Colonic mucosa (tissue), 4 donors: ENCODE measurements at places on chromosomes 2 and 18. TPM values are rescaled to one million over a fixed set of nuclear protein-coding genes. Genes with fewer than 3 reads are reported as not detected.
A peak's percentile ranks its signal among the peaks of the same experiment; 100 is the strongest.

GRCh38 chr18:31325051-31325450, 7.1 kb downstream of the DSG1 start:
- no peak for DNase-seq

Gene KIF5C
- 1.6 TPM for total RNA-seq

Gene PFN4
- 0.27 TPM for total RNA-seq

- no peak for DNase-seq
Measured at GRCh38 chr18:36759167-36759776, 69.5 kb downstream of the TPGS2 start.

Gene MYOM1
- total RNA-seq = 2.8 TPM

Gene RAPGEF4
- 1.5 TPM for total RNA-seq

DNA sequence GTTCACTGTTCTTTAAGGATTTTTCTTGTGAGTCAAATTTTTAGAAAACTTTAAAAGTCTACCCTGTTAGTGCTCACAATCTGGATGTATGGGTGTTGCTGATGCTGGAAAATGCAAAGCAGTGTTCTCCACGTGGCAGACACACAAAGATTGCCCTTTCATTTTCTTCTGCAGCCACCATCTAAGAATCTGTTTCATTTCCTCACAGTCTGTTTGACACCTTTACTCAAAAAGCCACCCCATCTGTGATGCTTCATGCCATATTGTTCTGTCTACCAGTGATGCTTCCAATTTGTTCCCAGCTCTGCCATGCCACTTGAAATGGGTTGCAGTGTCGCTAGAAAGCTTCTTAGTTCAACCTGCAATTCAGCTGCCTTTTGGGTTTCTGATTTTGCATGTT, 464.2 kb upstream of the UBE2E3 start:
- DNase-seq = no peak

DNA sequence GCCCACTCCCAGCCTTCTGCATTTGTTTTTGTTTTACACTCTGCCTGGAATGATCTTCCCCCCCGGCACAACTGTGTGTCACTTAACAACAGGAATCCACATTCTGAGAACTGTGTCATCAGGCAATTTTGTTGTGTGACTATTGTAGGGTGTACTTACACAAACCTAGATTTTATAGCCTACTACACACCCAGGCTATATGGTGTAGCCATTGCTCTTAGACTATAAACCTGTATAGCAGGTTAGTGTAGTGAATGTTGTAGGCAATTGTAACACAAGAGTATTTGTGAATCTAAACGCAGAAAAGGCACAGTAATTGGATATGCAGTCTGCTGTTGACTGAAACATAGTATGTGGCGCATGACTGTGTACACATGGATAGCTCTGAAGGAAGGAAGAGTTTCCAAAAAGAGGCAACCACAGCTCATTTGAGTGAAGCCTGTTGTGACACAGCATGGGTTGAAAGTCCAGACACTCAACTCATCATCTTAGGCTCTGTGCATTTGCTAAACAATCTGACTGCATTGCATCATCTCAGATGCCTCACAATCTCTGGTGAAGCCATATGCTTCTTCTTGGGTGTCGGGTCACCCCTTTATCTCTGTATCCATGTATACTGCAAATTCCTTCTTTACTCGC, 506.6 kb upstream of the SPHKAP start:
- DNase-seq = no peak

DNA sequence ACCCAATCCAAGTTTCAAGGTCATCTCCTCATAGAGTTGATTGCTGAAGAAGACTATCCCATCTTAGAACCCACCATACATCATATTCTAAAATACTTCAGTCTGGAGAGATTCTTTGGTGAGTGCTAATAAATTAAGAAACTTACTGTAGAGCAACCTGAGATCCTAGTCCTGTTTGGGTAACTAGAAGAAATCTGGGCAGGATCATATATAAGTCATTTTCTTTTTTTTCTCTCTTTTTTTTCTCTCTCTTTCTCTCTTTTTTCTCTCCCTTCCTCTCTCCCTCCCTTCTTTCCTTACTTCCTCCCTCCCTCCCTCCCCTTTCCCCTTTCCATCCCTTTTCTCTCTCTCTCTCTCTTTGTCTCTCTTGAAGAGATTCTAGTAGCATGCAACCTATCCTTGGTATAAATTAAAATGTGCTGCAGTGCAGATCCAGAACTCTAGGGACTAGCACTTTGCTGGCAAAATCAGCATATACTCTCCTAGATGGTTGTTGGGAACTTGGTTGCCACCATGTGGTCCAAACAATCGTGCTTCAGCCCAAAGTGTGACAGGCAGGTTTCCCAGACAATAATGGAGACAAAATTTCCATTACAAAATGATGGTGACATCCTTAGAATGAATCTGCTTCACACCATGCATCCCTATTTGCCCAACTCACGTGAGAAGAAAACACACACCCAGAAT, 399.4 kb upstream of the CELF4 start:
- DNase-seq = no peak

Gene CLEC4F
- 0.12 TPM for total RNA-seq

DNA sequence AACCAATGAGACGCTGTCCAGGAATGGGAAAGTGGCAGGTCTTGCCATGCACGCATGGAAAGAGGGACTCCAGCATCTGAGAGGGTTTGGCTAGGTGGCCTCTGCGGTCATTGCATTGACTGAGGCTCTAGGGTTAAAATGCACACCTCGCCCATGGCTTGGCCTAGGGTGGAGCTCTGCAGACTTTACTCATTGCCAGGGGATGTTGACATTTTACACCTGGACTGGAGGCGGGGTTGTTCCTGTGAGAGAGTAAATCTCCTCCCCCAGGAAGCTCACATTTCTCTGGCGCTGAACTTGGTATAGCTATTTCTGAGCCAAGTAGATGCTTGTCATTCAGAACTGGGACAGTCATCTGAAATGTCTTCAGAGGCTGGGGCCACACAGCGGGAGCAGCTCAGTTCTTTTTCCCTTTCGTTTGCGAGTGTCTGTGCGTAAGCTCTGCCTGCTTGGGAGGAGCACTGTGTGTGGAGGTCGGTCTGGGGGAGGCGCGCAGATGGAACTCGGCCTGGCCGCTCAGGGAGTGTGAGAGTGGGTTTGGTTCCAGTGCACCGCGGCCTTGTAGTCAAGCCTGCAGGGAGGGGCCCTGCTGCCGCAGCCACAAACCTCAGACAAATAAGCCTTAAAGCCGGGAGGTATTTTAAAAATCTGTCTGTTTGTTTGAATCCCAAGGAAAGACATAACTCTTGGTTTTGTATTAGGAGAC, 76.5 kb downstream of the LPIN1 start:
- peak; percentile 79 for DNase-seq

- DNase-seq = no peak
Measured at GRCh38 chr2:217990389-217990788, 12.4 kb downstream of the TNS1 start.

- DNase-seq = no peak
Measured at GRCh38 chr2:37630301-37630700, 41.1 kb downstream of the CDC42EP3 start.

Gene SP140L
- 13.2 TPM for total RNA-seq

DNA sequence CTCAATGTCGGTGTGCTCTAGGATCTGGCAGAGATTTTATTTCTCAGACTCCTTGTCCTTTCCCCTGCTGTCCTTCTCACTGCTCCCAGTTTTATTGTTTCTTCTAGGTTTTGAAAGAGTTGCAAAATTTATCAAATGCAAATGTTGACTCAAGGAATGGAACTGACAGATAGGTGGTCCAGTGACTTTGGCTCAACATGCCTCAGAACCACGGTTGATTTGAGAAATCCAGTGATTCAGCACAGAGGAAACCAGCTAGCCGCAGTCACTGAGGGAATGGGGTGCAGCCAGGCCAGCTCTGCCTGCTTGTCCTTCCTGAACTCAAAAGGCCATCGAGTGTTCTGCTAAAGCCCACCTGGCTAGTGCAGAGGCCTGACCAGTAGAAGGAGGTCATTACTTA, 125.7 kb upstream of the LYPD6 start:
- DNase-seq = no peak

- no peak for DNase-seq
Measured at GRCh38 chr2:238227587-238228032, 12.2 kb downstream of the HES6 start.

GRCh38 chr2:122061831-122062230, 306.4 kb downstream of the TSN start:
- no peak for DNase-seq

Gene UGT1A8
- 16.8 TPM for total RNA-seq
